Small intestine (tissue), 16 donors: ENCODE measurements at places on chromosomes 2 and 18. TPM values are rescaled to one million over a fixed set of nuclear protein-coding genes. Genes with fewer than 3 reads are reported as not detected.

The RGPD4 gene
- not detected for polyA plus RNA-seq

The FBXO41 gene
- polyA plus RNA-seq, result 0.67 TPM

GRCh38 chr2:20960003-20960402 lies 83.9 kb downstream of the APOB start:
- H3K4me1 ChIP-seq, result no peaks in the 10 kb centered on the region
- H3K4me3 ChIP-seq, result no peak overlapping the region
- no peak for DNase-seq
- H3K27me3 ChIP-seq, result no peaks in the 10 kb centered on the region
- no peaks in the 10 kb centered on the region for H3K36me3 ChIP-seq

DNA sequence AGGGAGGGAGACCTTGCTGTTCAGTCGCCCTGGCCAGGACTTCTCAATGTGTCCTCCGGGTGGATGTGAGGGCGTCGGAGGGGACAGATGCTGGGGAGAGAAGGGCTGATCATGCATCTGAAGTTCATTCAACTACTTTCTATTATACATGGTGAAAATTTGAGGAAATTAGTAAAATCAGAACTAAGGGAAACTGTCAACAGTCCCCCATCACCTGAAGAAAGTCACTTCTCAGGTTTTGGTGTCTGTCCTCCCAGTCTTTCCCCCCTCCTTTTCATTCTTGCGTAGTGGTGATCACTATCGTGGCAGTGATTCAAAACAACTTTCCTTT lies 17.4 kb upstream of the ACKR3 start:
- H3K4me1 ChIP-seq, result peaks cover 2% of the 10 kb centered on the region
- H3K4me3 ChIP-seq, result no peak overlapping the region
- no peak for DNase-seq
- no peaks in the 10 kb centered on the region for H3K36me3 ChIP-seq
- H3K27ac ChIP-seq, result no peak overlapping the region
- no peaks in the 10 kb centered on the region for H3K27me3 ChIP-seq
